CD8-positive, alpha-beta memory T cell (primary cell): ENCODE measurements at places on chromosomes 2 and 18. TPM values are rescaled to one million over a fixed set of nuclear protein-coding genes. Genes with fewer than 3 reads are reported as not detected.

Gene OSBPL6
- 1.2 TPM for total RNA-seq

Gene STAT4
- 53.0 TPM for total RNA-seq

DNA sequence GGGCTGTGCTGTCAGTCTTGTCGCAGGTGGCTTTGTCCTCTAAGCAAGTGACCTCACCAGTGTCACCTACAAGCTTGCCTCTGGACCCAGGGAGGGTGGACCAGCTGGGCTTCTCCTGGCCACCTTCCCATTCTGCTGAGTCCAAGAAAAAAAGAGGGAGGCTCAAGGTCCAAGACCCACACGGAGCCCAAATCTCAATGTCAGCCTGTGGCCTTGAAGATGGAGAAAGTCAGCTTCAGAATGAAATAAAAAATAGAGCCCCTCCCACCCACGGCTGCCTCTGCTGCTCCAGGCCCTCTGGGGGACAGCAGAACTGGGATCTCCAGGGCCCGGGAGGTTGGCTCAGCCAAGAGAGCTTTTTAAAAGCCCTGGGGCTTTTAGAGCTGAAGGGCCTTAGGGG is 145.9 kb downstream of the TNS1 start:
- H3K4me1 ChIP-seq, result no peaks in the 10 kb centered on the region
- H3K27ac ChIP-seq, result no peak overlapping the region
- no peaks in the 10 kb centered on the region for H3K36me3 ChIP-seq
- no peaks in the 10 kb centered on the region for H3K27me3 ChIP-seq
- DNase-seq, result no peak

Gene PLB1
- 0.35 TPM for total RNA-seq

GRCh38 chr18:51082571-51083267 is 52.7 kb downstream of the SMAD4 start:
- no peaks in the 10 kb centered on the region for H3K27me3 ChIP-seq
- H3K4me3 ChIP-seq, result no peak overlapping the region
- no peak for DNase-seq
- H3K36me3 ChIP-seq, result peaks cover 17% of the 10 kb centered on the region
- no peak overlapping the region for H3K27ac ChIP-seq

GRCh38 chr2:122328816-122329215 is 573.4 kb downstream of the TSN start:
- H3K27ac ChIP-seq, result no peak overlapping the region
- H3K4me3 ChIP-seq, result no peak overlapping the region
- no peak for DNase-seq
- H3K27me3 ChIP-seq, result no peaks in the 10 kb centered on the region
